ENCODE measurements at places on chromosomes 6 and 20.

GRCh38 chr6:49052901-49053300 is 410.2 kb downstream of the MMUT start:
- no peak for DNase-seq

DNA sequence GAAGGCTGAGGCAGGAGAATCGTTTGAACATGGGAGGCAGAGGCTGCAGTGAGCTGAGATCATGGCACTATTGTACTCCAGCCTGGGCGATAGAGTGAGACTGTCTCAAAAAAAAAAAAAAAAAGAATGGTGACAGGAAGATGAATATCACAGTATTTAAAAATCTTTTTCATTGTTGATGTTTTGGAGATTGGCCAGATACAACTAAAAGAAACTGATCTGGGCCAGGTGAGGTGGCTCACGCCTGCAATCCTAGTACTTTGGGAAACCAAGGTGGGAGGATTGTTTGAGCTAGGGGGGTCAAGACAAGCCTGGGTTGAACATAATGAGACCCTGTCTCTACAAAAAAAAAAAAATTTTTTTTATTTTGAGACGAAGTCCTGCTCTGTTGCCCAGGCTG is 52.1 kb downstream of the TRAF3IP2 start:
- no peak for DNase-seq

- peak; percentile 76 for DNase-seq
Measured at GRCh38 chr20:1118336-1119127, at the start of gene PSMF1. Gene PSMF1, plus strand, starts transcription at chr20:1118602. Its CDS starts 172 bp downstream, at chr20:1118774.

DNA sequence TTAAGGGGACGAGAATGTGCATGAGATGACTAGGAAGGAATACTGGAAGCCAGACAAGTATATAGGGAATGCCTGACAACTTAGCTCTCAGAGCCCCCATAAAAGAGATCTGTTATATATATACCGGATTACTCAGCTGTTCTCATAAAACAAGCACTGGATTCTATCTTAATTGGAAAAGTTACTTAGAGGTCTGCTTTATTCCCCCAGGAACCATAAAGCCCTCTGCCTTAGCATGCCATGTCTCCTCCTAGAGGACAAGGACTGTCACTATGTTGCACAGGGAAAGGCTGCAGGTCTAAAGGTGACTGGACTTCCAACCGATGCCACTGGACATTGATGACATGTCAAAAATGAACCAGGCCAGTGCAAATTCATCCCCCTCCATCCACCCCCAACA is 6.4 kb downstream of the EXOC2 start:
- DNase-seq = no peak

DNA sequence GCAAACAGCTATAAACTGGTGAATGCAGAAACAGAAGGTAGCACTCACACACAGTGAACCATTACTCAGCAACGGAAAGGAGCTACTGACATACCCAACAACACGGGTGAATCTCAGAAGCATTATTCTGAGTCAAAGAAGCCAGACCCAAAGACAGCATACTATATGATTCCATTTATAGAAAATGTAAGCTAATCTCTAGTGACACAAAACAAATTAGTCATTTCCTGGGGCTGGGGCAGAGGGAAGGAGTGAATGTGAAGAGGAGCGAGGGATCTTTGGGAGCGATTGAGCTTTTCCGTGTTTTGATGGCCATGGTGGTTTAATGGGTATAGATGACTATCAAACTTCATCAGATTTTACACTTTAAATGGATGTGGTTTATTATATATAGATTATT is 614.6 kb downstream of the DHX35 start:
- no peak for DNase-seq

DNA sequence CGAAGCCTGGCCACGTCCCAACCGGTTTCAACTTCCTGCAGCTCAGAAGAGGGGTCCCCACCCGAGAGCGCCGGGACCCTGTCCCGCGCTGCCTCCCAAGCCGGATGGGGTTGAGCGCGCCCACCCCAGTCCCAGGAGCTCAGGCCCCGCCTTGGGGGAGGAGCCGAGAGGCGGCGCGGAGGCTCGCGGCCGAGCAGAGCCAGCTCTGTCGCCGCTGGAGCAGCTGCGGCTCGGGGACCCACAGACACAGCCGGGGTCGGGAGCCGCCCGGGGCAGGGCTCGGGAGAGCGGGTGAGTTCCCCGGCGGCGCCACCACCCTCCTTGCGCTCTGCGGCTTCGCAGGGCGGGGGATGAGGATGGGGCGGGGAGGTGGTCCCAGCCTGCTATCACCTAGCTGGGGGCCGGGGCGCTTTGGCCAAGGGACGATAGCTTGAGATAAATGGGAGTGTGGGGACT is at the start of gene PPP1R16B:
Gene PPP1R16B (plus strand): TSS at position 196 of the 456 bp plus-strand sequence. CDS start 30,229 bp downstream, outside the sequence.
- no peak for DNase-seq

DNA sequence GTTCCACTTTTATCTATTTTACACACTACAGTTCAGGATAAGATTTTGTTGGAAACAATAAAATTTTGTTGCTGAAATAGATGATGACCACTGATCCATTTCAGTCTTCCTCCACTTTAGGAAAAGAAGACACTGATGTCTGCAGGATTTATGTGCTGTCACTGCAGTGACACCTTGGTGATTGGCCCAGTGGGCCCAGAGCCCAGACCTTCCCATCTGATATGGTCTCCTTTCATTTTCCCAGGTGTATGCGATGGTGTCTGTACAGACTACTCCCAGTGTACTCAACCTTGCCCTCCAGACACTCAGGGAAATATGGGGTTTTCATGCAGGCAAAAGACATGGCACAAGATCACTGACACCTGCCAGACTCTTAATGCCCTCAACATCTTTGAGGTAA is 19.6 kb upstream of the ADGRF4 start:
- DNase-seq = no peak

DNA sequence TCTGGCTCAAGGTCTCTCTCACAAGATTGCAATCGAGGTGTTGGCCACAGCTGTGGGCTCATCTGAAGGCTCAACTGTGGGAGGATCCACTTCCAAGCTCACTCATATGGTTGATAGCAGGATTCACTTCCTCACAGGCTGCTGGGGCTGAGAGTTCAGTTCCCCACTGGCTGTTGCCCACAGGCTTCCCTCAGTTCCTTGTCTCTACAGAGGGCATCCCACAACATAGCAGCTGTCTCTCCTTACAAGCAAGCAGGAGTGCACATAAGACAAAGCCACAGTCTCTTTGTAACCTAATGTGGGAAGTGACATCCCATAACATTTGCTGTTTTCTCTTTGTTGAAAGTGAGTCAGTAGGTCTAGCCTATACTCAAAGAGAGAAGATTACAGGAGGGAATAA is 14.0 kb downstream of the SPATS1 start:
- no peak for DNase-seq

GRCh38 chr6:25620391-25620790 is 31.6 kb upstream of the SCGN start:
- DNase-seq = no peak

- no peak for DNase-seq
Measured at GRCh38 chr6:144820270-144820669, 535.1 kb downstream of the UTRN start.

DNA sequence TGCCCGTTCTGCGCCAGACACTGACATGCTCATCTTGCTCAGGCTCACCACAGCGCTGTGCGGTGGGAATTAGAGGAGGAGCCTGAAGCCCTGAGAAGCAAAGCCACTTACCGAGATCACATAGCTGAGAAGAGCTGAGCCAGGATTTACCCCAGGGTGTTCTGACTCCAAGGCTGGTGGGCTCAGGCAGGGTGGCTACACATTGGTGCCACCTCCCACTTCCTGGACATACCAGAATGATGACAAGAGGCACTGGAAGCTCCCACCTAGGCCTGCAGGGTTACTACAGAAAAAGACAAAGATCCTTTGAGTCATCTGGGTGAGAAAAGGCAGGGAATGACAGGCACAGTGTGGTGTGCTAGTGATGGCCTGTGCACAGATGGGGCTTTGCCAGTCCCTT is 24.4 kb upstream of the FKBP1A start:
- DNase-seq = no peak

GRCh38 chr6:127904160-127904559 is 3.3 kb upstream of the THEMIS start:
- DNase-seq = no peak

GRCh38 chr6:112331306-112331705 is 15.8 kb upstream of the RFPL4B start:
- DNase-seq = peak; percentile 83

DNA sequence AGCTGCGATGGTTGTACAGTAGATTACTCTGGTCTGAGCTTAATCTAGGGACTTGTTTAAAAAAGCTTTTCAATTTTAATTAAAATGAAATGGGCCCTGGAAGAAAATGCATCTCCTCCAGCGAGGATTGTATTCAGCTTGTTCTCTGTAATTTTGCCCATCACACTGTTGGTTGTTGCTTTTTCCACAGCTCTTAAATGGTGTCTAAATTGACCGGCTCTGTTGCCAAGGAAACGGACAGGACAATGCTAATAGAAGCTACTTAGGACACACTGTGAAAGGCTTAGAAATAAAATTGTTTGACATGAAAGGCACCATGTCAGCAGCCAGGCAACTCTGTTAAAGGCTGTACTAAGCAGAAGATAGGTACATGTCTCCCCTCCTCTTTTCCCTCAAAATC is 116.7 kb upstream of the NRSN1 start:
- DNase-seq = peak; percentile 11

DNA sequence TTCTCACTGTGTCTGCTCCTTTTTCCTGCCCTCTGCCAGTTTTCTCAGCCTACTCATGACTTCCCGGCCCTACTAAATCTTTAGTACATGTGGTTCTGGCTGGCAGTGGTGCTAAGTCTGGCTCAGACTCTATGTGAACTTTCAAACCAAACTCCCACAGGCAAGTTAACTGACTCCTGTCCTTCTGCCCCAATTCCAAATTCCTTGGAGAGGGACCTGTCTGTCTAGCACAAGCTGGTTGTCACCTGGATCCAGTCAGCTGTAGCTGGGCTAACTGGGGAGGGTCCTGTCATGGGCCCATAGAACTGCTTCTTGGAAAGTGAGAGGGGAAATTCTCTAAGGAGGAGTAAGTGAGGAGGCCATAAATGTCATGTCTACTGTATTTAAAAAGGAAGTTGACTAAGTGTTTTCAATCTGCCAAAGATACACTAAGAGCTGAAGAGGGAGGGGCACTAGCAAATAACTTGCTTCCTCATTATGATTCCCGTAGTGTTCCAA is 240.1 kb downstream of the KCNQ5 start:
- no peak for DNase-seq

GRCh38 chr6:157766901-157767774 is 55.9 kb upstream of the SNX9 start:
- no peak for DNase-seq

DNA sequence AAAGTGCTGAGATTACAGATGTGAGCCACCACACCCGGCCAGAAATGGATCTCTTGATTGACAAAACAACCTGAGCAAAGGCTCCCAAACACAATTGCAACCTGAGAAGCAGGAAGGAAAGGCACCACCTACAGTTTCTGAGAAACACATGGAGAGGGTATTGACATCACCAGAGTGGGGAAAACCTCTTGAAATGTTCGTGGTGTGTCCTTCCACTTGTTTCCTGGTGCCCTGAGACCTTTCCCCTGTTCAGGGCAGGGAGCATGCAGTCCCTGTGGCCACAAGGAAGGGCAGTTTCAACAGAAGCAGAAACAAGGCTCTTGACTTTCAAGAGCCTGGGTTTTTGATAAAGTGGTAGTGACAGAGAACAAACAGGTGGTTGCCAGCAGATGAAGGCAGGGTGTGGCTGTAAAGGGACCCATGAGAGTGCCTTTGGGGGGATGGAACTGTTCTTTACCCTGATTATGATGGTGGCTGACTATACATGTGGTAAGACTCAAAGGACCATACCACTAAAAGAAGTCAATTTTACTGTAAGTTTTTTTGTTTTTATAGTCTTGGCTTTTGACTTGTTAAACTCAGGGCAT is 3.2 kb upstream of the BPIFA1 start:
- peak; percentile 35 for DNase-seq

DNA sequence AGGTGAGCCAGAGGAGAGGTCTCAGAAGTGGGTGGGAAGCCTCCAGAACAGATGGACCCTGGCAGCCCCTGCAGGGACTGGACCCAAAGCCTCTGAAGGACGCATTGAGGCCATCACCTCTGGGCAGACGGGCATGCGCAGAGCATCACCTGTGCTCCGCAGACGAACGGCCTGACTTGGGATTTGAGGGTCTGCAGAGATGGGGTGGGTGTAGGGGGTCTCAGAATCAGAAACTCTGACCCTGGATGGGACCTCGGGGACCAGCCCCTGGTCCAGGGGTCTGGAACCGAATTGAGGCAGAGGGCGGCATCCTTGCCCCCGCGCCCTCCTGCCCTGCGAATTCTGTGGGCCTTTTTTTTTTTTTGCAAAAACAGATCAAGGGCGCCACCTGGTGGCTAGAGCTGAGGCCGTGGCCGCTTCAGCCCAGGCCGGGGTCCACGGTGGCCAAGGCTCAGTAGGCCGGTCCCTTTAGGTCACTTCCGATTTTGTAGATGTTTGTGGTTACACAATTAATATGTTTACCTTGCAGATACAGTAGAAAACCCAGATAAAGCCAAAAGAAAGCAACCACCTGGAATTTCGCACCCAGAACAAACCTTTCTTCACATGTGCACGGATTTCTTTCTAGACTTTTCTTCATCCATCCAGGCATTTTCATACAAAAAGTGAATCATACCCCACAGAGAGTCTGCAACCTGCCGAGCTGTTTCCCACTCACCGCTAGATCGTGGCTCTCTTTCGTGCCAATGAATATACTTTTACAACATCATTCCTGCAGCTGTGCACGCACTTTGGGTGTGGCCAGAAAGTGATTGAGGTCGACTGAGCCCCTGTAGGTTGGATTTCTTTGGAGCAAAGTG is 25.9 kb downstream of the ZBP1 start:
- peak; percentile 9 for DNase-seq

DNA sequence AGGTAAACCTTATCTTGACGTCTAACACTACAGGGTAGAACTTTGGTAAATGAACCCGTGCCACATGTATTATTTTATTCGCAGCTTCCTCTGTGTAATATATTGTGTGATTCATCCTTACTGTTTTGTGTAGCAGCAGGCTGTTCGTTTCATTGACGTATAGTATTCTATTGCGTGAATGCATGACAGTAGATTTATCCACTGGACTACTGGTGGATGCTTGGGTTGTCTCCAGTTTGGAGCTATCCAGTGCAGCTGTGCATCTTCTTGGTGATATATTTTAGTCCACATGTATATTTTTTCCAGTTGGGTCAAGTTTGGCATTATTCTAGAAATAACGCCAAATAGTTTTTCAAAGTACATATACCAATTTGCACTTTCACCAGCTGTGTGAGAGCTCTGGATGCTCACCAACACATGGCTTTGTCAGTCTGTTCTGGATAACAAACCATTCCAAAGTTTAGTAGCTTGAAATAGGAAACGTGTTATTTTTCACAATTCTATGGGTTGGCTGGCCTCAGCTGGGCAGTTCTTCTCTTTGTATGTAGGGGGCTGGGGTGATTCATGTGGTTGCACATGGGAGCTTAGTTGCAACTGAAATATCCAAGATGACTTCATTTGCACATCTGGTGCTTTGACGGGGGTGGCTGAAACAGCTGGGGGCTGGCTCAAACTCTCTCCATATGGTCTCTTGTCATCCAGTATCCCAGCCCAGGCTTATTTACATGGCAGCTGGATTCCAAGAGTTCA is 9.3 kb downstream of the ECT2L start:
- DNase-seq = no peak

GRCh38 chr6:5767471-5767870 is 239.3 kb downstream of the NRN1 start:
- DNase-seq = no peak

Data from DMS79 treated with DMSO at 0.1 percent for 48 hours (cell line).